ENCODE measurements at places on chromosomes 16 and 17. TPM values are rescaled to one million over a fixed set of nuclear protein-coding genes. Genes with fewer than 3 reads are reported as not detected.

Gene XYLT1
- 17.0 TPM for total RNA-seq

- H3K4me1 ChIP-seq = peaks cover 14% of the 10 kb centered on the region
- H3K27ac ChIP-seq = no peak overlapping the region
- H3K27me3 ChIP-seq = peaks cover 14% of the 10 kb centered on the region
- no peak for DNase-seq
- H3K36me3 ChIP-seq = peaks cover 2% of the 10 kb centered on the region
Measured at GRCh38 chr17:76981545-76982295, 113.5 kb downstream of the MGAT5B start.

Gene CEMP1
- total RNA-seq = 0.16 TPM

DNA sequence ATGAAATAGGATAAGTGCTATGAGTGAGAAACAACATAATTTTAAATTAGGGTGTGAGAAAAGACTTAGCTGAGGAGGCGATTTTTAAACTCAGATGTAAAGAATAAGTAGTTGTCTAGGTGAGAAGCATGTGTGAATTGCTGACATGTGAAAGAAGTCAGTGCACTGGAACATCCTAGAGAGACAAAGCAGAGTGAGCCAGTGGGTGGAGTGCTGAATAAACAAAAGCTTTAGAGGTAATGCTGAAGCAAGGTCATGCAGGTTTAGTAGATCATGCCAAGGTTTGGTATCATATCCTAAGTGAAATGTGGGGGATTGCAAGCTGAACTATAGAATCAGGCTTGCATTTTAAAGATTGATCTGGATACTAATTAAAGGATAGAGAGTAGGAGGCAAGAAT lies 89.4 kb downstream of the KIF2B start:
- no peaks in the 10 kb centered on the region for H3K27me3 ChIP-seq
- no peaks in the 10 kb centered on the region for H3K36me3 ChIP-seq
- H3K4me3 ChIP-seq = no peak overlapping the region
- H3K27ac ChIP-seq = no peak overlapping the region
- H3K4me1 ChIP-seq = no peaks in the 10 kb centered on the region

GRCh38 chr16:86575754-86576557 lies 2.4 kb upstream of the FOXL1 start:
- H3K27ac ChIP-seq = no peak overlapping the region
- peaks cover 15% of the 10 kb centered on the region for H3K4me1 ChIP-seq
- peaks cover 78% of the 10 kb centered on the region for H3K27me3 ChIP-seq
- H3K36me3 ChIP-seq = no peaks in the 10 kb centered on the region

Gene ABCC12
- total RNA-seq = not detected

Gene SLC47A1
- 0.11 TPM for total RNA-seq

DNA sequence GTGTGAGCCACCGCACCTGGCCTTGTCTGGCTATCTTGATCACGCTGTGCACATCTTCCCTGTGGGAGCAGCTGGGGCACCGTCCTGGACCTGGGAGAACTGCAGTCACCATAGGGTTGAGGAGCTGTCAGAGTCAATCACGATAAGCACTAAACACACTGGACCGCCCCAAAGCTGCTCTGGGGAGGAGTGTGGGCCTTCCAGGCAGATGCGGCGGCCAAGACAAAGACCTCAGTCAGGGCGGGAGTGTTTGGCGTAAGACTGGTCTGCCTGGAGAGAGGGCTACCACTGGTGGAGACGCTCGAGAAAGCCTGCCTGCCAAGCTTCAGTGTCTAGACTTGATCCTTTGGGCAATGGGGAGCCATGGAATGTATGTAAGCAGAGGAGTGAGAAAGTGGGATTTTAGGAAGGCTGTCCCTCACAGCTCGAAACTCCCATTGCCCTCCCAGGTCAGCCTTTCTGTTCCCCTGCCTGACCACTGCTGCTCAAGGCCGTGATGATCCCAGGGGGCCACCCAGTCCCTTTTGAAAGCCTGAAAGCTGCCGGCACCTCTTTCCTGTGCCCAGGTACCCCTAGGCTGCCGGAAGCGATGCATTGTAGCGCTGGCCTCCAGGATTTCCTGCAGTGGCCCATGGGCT lies 29.3 kb upstream of the CIBAR2 start:
- H3K4me3 ChIP-seq = no peak overlapping the region
- peaks cover 39% of the 10 kb centered on the region for H3K27me3 ChIP-seq
- no peak overlapping the region for H3K27ac ChIP-seq
- no peak for DNase-seq
- H3K4me1 ChIP-seq = peaks cover 11% of the 10 kb centered on the region

DNA sequence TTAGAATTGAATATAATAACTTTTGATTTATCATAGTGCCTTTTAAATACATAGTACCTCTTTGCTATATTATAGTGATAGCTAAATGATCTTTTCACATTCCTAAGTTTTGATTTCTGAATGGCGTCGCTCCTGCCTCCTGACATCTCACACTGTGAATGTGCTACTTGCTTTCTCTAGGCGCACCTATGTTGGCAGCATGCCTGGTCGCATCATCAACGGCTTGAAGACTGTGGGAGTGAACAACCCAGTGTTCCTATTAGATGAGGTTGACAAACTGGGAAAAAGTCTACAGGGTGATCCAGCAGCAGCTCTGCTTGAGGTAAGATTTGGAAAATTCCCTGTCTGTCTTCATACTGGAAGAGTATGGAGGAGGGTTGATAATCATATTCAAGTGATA lies 29.8 kb upstream of the ABCC11 start:
- H3K36me3 ChIP-seq = peaks cover 59% of the 10 kb centered on the region
- no peak for DNase-seq
- H3K4me1 ChIP-seq = no peaks in the 10 kb centered on the region
- no peaks in the 10 kb centered on the region for H3K27me3 ChIP-seq

GRCh38 chr16:29899516-29900101 lies at the start of gene SEZ6L2:
TSS of gene SEZ6L2 (minus strand) at chr16:29899550. CDS start at chr16:29899019, 531 bp downstream.
- no peak within 1 kb of the TSS for H3K27ac ChIP-seq
- no peaks in the 10 kb centered on the region for H3K36me3 ChIP-seq
- peak within 1 kb of the TSS; percentile 77 for H3K4me3 ChIP-seq
- H3K27me3 ChIP-seq = peaks cover 33% of the 10 kb centered on the region
- peak; percentile 82 for DNase-seq
- H3K4me1 ChIP-seq = peaks cover 5% of the 10 kb centered on the region

DNA sequence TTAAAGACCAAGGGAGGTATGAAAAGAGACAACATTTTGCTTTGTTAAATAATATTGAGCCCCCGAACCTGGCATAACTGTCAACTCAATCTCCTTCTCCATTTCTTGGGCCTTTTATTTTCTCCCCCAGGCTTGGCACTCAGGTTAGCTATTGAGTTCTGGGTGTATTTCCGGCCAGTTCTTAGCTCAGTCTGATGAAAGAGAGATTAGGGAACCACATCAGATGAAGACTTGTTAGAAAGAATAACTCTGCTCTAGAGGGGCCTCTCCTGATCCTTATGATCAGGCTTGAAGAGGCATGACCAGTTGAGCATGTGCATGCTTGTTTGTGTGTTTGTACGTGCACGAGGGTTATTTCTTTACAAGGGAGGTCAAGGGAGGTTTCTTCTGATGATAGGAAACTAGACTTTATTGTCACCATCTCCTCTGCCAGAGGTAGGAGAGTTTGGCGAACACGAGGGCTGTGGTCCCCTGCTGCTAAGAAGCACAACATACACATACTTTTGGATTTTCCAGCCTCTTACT lies 29.2 kb upstream of the HS3ST2 start:
- H3K27me3 ChIP-seq = peaks cover 7% of the 10 kb centered on the region
- no peak overlapping the region for H3K4me3 ChIP-seq
- H3K27ac ChIP-seq = no peak overlapping the region
- no peaks in the 10 kb centered on the region for H3K36me3 ChIP-seq
- DNase-seq = no peak

DNA sequence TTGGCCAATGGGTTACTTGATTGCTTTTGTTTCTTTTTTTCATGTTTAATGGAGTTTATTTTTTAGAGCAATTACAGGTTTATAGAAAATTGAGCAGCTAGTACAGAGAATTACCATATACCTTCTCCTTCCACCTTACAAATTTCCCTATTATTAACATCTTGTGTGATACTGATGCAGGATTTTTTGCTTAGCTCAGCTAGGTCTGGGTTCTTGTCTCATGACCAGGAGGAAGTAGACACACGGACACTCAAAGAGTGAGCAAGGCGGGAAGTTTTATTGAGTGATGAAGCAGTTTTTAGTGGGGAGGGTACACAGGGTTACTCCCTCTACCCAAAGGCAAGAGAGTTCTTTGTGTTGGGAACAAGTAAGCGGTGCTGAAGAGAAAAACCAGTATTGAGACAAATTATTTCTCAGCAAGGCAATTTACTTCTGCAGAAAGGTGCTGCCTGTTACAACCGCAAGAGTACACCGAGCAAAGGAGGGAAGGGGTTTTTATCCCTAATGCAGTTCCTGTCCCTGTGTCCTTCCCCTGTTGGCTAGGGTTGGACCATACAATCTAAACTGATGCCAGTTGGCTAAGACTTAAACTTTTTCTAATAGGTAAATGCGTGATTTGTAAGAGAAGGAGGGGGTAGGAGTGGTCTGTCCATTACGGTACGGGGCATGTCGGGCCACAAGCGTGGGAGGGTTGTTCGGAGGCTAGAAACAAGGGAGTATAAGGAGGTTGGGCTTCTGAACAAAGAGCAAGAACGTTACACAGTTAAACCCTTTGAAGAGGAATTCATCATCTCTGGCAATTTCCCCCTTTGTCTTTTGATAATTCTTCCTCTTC lies 26.9 kb downstream of the SEC14L1 start:
- no peak overlapping the region for H3K27ac ChIP-seq
- peaks cover 37% of the 10 kb centered on the region for H3K4me1 ChIP-seq
- no peak overlapping the region for H3K4me3 ChIP-seq

GRCh38 chr16:75073545-75074303 lies 42.9 kb downstream of the LDHD start:
- H3K27me3 ChIP-seq = peaks cover 22% of the 10 kb centered on the region
- no peaks in the 10 kb centered on the region for H3K36me3 ChIP-seq
- H3K27ac ChIP-seq = no peak overlapping the region
- DNase-seq = no peak
- H3K4me3 ChIP-seq = no peak overlapping the region

DNA sequence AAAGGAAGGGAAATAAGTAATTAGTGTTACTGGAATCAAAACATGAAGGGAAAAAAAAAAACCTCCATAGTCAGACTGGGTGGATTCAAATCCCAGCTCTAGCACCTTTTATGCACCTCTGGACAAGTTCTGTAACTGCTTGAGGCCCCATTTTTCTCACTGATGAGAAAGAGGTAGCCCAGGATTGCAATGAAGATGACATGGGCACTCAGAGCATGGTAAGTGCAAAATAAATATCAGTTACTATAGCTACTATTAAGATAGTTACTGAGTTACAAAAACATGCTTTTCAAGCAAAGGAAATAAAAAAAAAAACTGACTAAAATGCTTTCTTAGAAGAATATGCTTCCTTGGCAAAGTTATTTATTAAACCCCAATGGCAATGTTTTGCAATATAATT lies 58.8 kb downstream of the CEP95 start:
- H3K36me3 ChIP-seq = peaks cover 46% of the 10 kb centered on the region
- DNase-seq = no peak
- no peaks in the 10 kb centered on the region for H3K27me3 ChIP-seq

- DNase-seq = no peak
- H3K27ac ChIP-seq = no peak overlapping the region
- H3K27me3 ChIP-seq = no peaks in the 10 kb centered on the region
- no peaks in the 10 kb centered on the region for H3K36me3 ChIP-seq
- H3K4me3 ChIP-seq = no peak overlapping the region
Measured at GRCh38 chr17:47316311-47316710, 7.4 kb upstream of the EFCAB13 start.

DNA sequence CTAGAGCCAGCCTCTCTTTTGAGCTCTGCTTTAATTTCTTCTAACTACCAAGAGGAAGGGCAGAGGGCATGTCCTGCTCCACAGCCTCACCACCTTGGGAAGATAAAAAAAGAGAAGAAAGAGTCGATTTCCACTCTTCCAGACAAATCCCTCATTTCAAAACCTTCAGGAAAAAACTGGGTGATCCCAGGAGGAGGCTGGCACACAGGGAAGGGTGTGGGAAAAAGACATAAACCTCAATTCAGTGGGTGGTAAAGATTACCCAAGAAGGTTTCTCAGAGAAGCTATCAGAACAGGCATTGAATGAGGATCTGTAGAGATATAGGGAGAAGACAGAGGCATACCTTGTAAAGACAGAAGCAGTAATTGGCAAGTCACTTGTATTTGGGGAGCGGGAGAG lies 79.9 kb upstream of the CRHR1 start:
- H3K36me3 ChIP-seq = no peaks in the 10 kb centered on the region
- DNase-seq = no peak
- H3K27ac ChIP-seq = no peak overlapping the region

- H3K27me3 ChIP-seq = peaks cover 50% of the 10 kb centered on the region
- no peak for DNase-seq
- H3K36me3 ChIP-seq = no peaks in the 10 kb centered on the region
- peak overlapping the region; percentile 81 for H3K4me3 ChIP-seq
- H3K4me1 ChIP-seq = peaks cover 18% of the 10 kb centered on the region
Measured at GRCh38 chr16:57803134-57803990, 1.1 kb upstream of the KIFC3 start.

Gene NPIPB9
- total RNA-seq = 4.6 TPM

DNA sequence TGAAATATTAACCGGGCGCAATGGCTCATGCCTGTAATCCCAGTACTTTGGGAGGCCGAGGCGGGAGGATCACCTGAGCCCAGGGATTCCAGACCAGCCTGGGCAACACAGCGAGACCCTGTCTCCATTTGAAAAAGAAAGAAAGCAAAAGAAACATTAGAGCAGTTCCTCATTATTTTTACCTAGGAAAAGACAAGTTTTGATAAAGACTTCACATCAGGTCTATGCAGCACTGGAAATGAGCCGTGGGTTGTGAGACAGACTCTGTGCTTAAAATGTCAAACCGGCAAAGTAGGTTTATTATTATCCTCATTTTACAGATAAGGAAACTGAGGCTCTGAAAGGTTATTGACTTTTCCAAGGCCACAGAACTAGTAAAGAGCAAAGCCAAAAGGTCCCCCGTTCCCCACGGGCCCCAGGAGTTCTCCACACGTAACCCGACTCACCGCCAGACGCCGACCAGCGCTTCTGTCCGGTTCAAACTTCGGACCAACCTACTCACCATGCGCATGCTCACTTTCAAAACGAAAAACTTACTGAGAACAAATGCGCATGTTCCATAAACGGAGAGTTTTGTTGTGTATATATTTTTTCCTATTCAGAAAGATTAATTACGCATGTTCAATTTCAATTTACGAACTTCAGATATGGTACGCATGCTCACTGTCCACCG lies 356 bp downstream of the TUBD1 start:
- no peak for DNase-seq
- peaks cover 42% of the 10 kb centered on the region for H3K4me1 ChIP-seq
- H3K4me3 ChIP-seq = peak overlapping the region; percentile 99
- H3K36me3 ChIP-seq = peaks cover 35% of the 10 kb centered on the region

- peaks cover 17% of the 10 kb centered on the region for H3K36me3 ChIP-seq
- DNase-seq = no peak
- no peaks in the 10 kb centered on the region for H3K27me3 ChIP-seq
Measured at GRCh38 chr16:84119368-84119767, 2.6 kb upstream of the MBTPS1 start.

GRCh38 chr16:1787322-1788094 lies 4.7 kb downstream of the NUBP2 start:
- no peak for DNase-seq
- H3K27me3 ChIP-seq = no peaks in the 10 kb centered on the region
- peaks cover 23% of the 10 kb centered on the region for H3K36me3 ChIP-seq
- H3K4me1 ChIP-seq = peaks cover 14% of the 10 kb centered on the region

Gene GLOD4
- 51.4 TPM for total RNA-seq

GRCh38 chr16:11994143-11995119 lies 17.9 kb downstream of the SNX29 start:
- H3K36me3 ChIP-seq = peaks cover 43% of the 10 kb centered on the region
- H3K4me1 ChIP-seq = peaks cover 79% of the 10 kb centered on the region
- peak overlapping the region; percentile 15 for H3K4me3 ChIP-seq
- H3K27ac ChIP-seq = peak overlapping the region; percentile 50

Data from activated B cell treated with CpG ODN at 0.5 μM for 24 hours (primary cell).